ENCODE measurements at places on chromosomes 6 and 20. TPM values are rescaled to one million over a fixed set of nuclear protein-coding genes. Genes with fewer than 3 reads are reported as not detected.
A peak's percentile ranks its signal among the peaks of the same experiment; 100 is the strongest.

The IRF4 gene
- 0.57 TPM for total RNA-seq

DNA sequence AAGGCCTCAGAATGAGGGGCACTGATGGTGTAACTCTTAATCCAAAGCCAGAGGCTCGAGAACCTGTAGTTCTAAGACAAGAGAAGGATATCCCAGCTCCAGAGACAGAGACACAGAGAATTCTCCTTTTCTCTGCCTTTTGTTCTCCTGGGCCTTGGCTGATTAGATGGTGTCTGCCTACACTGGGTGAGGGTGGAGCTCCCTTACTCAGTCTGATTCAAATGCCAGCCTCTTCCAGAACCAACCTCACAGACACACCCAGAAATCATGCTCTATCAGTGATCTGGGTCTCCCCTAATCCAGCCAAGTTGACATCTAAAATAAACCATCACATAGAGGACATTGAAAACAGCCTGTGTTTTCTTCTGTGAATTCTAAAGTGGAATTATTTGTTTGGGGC is 68.0 kb upstream of the SMIM28 start:
- H3K27me3 ChIP-seq: no peaks in the 10 kb centered on the region
- DNase-seq: no peak
- no peak overlapping the region for H3K4me3 ChIP-seq
- H3K36me3 ChIP-seq: no peaks in the 10 kb centered on the region

- no peaks in the 10 kb centered on the region for H3K36me3 ChIP-seq
- H3K4me1 ChIP-seq: peaks cover 3% of the 10 kb centered on the region
- H3K27me3 ChIP-seq: no peaks in the 10 kb centered on the region
These were observed at the start of gene TP53RK for GRCh38 chr20:46689082-46689753. Gene TP53RK (minus strand): TSS chr20:46689444. CDS start chr20:46689414, 30 bp downstream.

DNA sequence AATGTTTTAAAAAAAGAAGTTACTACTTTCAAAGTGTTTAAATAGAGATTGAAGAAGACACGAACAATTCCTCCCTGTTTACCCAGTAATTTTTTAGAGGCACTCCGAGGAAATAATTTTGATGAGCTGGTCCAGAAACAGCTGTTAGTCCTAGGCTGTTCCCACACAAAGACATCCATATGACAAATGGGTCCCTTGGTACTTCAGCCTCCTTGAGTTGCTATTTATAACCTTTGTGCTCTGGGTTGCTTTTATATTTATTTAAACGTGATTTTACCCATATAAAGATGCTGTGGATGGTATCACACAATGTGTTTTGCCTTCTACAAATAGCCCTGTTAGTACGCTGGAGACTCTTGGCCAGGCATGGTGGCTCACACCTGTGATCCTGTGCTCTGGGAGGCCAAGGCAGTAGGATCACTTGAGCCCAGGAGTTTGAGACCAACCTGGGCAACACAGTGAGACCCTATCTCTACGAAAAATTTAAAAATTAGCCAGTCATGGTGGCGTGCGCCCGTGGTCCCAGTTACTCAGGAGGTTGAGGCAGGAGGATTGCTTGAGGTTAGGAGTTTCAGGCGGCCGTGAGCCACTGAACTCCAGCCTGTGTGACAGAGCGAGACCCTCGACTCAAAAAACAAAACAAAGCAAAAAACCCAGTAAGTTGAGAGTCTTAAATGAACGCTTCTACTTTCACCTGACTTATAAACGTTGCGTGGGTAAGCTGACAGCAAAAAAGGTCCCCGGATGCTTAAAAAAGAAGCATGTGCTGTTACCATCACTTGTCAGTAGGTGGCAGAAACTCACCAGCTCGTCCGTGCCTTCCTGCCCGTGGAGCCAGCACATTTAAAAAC is 56.9 kb upstream of the ARMH2 start:
- H3K27ac ChIP-seq: no peak overlapping the region
- H3K4me1 ChIP-seq: peaks cover 4% of the 10 kb centered on the region
- peak; percentile 60 for DNase-seq

- no peaks in the 10 kb centered on the region for H3K27me3 ChIP-seq
- no peak overlapping the region for H3K27ac ChIP-seq
- H3K36me3 ChIP-seq: no peaks in the 10 kb centered on the region
- no peak overlapping the region for H3K4me3 ChIP-seq
- DNase-seq: no peak
These were observed 34.2 kb downstream of the FOXF2 start for GRCh38 chr6:1423578-1423977.

- H3K27me3 ChIP-seq: no peaks in the 10 kb centered on the region
- H3K27ac ChIP-seq: no peak overlapping the region
- DNase-seq: peak; percentile 51
- H3K36me3 ChIP-seq: no peaks in the 10 kb centered on the region
These were observed 13.5 kb upstream of the RAB5IF start for GRCh38 chr20:36591854-36592641.

DNA sequence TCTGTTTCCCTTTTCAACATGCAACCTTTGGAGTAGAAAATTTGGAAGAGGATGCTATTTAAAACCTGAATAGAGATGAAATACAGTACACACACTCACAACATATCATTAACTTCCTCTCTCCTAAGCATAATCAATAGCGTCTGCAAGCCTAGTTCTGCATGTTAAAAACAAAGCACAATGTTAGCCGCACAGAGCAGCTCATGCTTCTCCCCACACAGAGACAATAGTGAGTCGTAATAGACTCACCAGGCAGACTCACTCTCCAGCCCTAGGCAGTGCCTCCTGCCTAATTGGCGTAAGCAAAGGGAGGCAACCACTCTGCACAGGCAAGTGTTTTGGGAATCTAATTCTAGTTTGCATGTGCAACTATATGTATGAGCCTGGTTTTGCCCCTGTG is 45.8 kb upstream of the ARID1B start:
- no peak overlapping the region for H3K27ac ChIP-seq
- H3K4me3 ChIP-seq: no peak overlapping the region
- H3K36me3 ChIP-seq: no peaks in the 10 kb centered on the region
- no peaks in the 10 kb centered on the region for H3K27me3 ChIP-seq

- no peaks in the 10 kb centered on the region for H3K36me3 ChIP-seq
- H3K4me3 ChIP-seq: no peak overlapping the region
- no peak overlapping the region for H3K27ac ChIP-seq
- no peak for DNase-seq
- H3K27me3 ChIP-seq: no peaks in the 10 kb centered on the region
- H3K4me1 ChIP-seq: no peaks in the 10 kb centered on the region
These were observed 127.4 kb downstream of the ZNF217 start for GRCh38 chr20:53466279-53466678.

DNA sequence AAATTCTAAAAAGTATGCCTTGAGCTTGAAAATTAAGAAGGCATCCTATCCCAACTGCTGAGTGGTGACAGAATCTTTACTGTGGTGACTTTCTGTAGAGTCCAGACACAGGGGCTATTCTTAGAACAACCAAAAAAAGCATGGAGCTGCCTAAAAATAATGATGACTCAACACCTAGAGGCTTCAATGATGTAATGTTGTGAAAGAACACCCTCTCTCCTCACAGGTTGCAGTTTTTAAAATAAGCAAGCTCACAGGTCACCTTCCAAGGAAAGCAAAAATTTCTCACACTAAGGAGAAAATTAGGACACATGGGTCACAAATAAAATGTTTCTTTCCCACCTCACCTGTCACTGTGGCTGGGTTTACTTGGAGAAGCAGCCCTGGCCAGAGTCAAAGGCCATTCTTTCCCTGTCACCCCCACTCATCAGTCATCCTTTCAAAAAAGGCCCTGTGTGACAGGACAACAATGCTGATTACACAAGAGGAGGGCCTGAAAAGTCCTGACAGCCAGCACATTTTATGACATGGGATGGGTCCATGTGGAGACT is 53.5 kb downstream of the RCAN2 start:
- H3K4me1 ChIP-seq: peaks cover 6% of the 10 kb centered on the region
- H3K36me3 ChIP-seq: no peaks in the 10 kb centered on the region
- H3K4me3 ChIP-seq: no peak overlapping the region
- H3K27me3 ChIP-seq: no peaks in the 10 kb centered on the region
- DNase-seq: no peak

- DNase-seq: no peak
- no peak overlapping the region for H3K27ac ChIP-seq
- H3K36me3 ChIP-seq: no peaks in the 10 kb centered on the region
These were observed 52.7 kb downstream of the SOD2 start for GRCh38 chr6:159640322-159640721.

DNA sequence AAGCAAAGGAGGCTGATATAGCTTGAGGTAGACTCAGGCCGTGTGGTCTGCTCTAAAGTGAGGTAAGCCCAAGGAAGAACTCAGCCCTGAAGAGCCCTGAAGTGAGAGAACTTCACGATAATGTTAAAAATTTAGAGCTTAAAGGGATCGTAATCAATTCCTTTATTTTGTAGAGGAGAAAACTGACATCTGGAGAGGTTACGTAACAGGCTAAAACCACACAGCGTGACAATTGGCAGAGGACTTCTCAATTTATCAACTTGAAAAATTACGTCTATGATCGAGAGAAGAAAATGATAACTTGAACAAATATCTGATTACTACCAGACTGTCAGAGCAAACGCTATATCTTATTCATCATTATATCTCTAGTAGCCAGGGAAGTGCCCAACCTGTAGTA is 121.8 kb upstream of the FOXO3 start:
- H3K27me3 ChIP-seq: no peaks in the 10 kb centered on the region
- peaks cover 4% of the 10 kb centered on the region for H3K4me1 ChIP-seq
- no peak overlapping the region for H3K27ac ChIP-seq
- DNase-seq: no peak
- H3K4me3 ChIP-seq: no peak overlapping the region
- no peaks in the 10 kb centered on the region for H3K36me3 ChIP-seq

DNA sequence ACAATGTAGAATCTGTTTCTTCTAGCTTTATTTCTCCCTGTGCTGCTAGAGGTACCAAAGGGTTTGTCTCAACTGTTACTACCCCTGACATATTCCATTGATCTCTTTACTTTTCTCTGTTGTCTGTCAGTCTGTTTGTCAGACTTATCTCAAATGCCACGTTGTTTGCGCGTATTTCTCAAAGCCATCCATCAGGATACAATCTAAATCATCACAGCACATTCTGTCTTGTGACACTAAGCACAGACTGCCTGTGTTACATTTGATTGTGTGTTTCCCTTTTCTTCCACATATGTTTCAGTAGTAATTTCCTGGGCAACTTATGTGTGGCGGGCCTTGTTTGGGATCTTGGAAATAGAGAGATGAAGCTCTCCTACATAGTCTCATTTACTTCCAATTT is 30.2 kb upstream of the SERINC3 start:
- no peak overlapping the region for H3K4me3 ChIP-seq
- H3K27ac ChIP-seq: peak overlapping the region; percentile 64
- H3K36me3 ChIP-seq: no peaks in the 10 kb centered on the region
- H3K27me3 ChIP-seq: no peaks in the 10 kb centered on the region

Measured in ovary (tissue), 10 donors.